Activated T-cell treated with anti-CD3 and anti-CD28 coated beads, Interleukin-2, amount 50 U/mL, for 4 hours (primary cell): ENCODE measurements at places on chromosomes 2 and 18.

DNA sequence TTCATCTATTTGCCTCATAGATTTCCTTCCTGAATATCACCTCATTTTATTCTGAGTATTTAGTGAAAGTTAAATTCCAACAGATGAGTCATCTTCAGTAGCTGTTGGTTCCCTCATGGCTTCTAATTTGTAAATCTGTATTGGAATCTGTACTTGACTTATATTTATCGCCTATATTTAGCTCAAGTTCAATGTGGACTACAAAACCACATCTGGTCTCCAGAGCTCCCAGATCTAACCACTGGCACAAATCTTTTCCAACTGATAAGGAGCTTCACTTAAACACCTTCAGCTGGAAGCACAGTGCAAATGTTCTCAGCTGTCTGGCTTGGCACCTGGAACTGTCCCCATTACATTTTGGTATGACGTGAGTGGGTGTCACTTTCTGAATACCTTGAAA is 82.8 kb upstream of the DSEL start:
- no peak for DNase-seq

- no peak for DNase-seq
Observed at GRCh38 chr2:233354971-233355574, 779 bp downstream of the DGKD start.

DNA sequence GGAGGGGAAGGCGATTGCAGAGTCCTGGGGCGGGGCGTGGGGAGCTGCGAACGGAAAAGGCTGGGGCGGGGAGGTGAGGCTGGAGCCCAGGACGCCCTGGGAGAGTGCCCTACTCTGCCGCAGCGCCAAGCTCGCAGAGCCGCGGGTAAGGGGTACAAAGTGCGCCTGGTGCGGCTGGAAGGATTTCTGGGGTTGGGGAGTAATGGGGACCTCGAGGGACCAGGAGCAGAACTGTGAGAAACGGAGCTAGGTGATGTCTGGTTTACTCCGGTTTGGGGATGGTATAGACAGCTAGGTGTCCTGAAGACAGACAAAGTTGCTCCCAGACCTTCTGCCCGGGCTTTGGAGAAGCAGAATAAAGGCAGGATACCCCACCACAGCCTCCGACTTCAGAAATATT is 718 bp upstream of the NXPH2 start:
- DNase-seq = no peak

- DNase-seq = no peak
Observed at GRCh38 chr18:76866666-76867065, 44.3 kb downstream of the ZNF236 start.

DNA sequence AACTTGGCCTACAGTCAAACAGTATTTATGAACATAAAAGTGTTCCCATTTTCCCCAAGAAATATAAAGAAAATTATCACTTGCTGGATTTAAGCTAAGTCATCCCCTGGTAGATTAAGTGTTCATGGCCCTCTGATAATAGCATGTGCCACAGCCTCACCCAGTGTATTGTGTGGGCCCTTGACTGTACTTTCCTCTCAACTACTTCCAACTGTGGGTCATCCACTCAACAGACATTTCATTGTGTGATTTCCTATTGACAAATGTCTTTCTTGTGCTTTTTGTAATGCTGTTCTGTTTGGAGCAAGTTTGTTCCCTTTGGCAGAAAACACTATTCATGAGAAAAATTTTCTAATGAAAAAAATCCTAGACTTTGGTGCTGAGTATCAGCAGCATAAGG is 48.4 kb upstream of the TMEM17 start:
- no peak for DNase-seq

- DNase-seq = no peak
Observed at GRCh38 chr18:70044632-70045031, 97.0 kb upstream of the CD226 start.

DNA sequence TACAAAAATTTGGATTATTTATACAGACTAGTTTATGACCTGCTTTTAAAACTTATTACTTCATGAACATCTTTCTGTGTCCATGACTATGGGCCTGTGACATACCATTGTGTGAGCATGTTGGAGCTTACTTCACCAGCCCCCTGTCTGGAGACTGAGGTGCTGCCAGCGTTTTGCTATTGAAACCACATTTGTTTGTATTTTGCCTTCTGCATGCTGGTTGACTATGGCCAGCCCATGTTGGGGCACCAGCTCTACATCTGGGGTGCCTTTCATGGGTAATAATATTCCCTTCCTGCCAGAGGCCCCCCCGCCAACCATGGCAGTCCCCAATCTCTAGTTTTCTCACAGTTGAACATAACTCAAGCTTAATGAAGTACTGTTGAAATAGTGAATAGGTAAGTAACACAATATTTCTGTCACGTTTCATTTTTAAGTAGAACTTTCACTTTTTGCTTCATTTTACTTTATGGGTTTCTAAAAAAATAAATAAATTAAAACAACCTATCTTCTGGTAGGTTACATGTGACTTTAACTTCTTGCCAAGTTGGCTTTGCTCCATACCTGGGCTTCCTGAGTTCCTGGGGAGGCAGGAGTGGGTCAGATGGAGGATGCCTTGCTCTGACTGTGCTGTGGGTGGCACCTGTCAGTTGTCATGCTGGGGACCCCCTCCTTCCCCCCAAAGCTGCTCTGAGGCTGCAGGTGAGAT is 63.9 kb downstream of the DGKD start:
- DNase-seq = no peak

DNA sequence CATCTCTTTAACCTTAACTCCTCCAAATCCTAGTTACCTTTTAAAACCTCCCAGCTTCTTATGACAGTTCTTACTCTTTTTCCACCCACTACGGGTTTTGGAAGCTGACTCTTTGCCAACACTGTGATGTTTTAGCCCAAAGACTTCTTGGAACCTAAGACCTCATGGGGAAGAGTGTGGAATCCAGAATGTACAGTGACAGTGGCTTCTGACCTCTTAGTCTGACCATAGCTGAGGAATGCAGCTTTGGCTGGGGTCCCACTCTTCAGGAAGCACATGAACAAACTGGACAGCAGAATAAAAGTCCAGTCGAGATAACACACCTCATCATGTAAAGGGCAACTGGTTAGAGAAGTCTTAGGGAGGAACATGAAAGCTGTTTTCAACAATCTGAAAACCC is 161.1 kb upstream of the PKDCC start:
- DNase-seq = no peak

- DNase-seq = no peak
Observed at GRCh38 chr18:8607776-8608742, 1.2 kb upstream of the RAB12 start.

GRCh38 chr18:55920063-55920462 is 332.1 kb upstream of the TCF4 start:
- no peak for DNase-seq

DNA sequence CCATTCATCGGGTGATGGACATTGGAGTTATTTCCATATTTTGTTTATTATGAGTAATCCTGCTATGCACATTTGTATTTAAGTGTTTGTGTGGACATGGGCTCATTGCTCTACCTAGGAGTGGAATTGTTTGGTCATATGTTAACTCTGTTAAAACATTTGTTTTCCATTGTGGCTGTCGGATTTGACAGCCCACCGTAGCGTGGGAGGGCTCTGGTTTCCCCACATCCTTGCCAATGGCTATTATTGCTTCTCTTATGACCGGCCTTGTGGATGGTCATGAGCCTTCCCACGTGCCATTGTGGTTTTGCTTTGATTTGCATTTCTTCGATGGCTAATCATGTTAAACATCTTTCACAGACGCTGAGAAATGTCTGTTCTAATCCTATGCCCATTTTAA is 92.0 kb downstream of the ZNF236 start:
- DNase-seq = no peak

GRCh38 chr2:28665041-28665704 is 86.5 kb upstream of the PPP1CB start:
- no peak for DNase-seq

DNA sequence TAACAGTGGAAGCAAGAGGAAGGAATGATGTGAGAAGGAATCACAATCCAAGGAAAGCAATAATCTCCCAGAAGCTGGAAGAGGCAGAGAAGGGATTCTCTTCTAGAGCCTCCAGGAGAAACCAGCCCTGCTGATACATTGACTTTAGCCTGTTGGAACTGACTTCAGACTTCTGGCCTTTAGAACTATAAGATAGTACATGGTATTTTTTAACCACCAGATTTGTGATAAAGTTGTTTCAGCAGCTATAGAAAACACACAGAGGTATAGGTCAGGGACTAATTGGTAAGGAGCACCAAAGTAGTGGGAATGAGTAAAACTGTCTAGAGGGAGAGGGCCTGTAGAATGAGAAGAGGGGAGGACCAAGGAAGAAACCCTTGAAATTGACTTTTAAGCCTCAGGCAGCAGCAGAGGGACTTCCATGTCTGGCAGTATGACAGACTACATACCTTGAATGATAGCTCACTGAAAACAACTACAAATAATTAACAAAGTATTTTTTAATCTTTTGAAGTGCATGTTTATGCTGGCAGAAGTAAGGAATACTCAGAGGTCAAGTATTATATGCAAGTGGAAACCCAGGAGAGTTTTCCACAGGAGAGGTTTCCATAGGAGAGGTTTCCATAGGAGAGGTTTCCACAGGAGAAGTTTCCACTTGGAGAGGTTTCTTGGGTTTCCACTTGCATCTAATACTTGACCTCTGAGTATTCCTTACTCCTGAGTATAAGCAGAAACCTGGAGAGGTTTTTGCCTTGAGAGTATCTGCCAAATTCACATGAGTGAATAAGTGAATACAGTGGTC is 33.8 kb upstream of the TMEM17 start:
- DNase-seq = no peak

- no peak for DNase-seq
Observed at GRCh38 chr18:42404151-42404550, 449.1 kb downstream of the PIK3C3 start.

DNA sequence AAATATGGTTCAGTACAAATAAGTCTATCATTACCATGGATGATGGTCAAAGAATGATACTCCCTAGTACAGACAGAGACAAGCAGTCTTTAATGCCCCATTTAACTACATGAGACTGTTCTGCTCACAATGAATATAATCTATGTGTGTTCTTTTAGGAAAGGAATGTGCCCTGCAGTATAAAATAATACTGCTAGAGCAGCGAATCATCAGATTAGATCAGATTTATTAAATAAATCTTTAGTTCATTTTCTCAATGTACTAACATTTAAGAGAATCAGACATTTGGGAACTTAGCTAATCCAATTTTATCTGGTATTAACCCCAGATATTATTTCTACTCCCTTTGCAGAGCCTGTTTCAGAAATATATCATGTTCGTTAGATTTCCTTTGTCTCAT is 272.0 kb upstream of the GCFC2 start:
- DNase-seq = no peak

GRCh38 chr2:140882671-140883620 is 1247.9 kb downstream of the LRP1B start:
- no peak for DNase-seq

DNA sequence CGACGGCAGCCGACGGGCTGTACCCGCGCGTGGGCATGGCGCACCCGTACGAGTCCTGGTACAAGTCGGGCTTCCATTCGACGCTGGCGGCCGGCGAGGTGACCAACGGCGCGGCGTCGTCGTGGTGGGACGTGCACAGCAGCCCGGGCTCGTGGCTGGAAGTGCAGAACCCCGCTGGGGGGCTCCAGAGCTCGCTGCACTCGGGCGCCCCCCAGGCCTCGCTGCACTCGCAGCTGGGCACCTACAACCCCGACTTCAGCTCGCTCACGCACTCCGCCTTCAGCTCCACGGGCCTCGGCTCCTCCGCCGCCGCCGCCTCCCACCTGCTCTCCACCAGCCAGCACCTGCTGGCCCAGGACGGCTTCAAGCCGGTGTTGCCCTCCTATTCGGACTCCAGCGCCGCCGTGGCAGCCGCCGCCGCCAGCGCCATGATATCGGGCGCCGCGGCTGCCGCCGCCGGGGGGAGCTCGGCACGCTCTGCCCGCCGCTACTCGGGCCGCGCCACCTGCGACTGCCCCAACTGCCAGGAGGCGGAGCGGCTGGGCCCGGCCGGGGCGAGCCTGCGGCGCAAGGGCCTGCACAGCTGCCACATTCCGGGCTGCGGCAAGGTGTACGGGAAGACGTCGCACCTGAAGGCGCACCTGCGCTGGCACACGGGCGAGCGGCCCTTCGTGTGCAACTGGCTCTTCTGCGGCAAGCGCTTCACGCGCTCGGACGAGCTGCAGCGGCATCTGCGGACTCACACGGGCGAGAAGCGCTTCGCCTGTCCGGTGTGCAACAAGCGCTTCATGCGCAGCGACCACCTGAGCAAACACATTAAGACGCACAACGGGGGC is 2.0 kb downstream of the SP9 start:
- DNase-seq = no peak

GRCh38 chr2:28393114-28393836 is 617 bp downstream of the FOSL2 start:
- peak; percentile 56 for DNase-seq

DNA sequence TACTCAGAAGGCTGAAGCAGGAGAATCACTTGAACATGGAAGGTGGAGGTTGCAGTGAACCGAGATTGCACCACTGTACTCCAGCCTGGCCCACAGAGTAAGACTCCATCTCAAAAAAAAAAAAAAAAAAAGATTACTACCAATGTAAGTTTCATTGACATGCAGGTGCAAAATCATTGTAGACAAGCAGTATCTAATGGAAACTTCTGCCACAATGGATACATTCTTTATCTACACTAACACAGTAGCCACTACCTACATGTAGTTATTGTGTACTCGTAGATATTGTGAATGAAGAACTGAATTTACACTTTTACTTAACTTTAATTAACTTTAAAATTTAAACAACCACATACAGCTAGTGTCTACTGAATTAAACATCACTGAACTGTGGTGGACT is 10.6 kb downstream of the PPP3R1 start:
- no peak for DNase-seq

DNA sequence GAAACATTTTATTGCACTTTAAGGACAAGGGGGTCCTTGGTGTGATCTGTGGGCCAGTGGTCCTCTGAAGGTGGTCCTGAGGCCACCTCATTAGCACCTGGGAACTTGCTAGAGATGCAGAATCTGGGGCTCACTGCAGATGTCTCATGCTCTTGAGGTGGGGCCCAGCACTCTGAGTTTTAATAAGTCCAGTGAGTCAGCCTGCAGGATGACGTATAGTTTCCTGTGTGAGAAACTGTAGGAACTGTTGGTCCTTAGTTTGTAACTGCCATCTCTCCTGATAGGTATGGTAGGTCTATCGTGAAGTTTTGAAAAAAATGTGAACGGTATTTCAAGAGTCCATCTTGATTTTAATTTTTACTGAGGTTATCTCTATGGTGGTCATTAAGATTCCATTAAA is 2.8 kb downstream of the TRPM8 start:
- DNase-seq = no peak

- DNase-seq = no peak
Observed at GRCh38 chr18:53148123-53148522, 808.1 kb downstream of the DCC start.

- DNase-seq = no peak
Observed at GRCh38 chr2:236015171-236015570, 153.0 kb downstream of the GBX2 start.

- no peak for DNase-seq
Observed at GRCh38 chr2:74009577-74009976, 24.9 kb downstream of the TET3 start.

DNA sequence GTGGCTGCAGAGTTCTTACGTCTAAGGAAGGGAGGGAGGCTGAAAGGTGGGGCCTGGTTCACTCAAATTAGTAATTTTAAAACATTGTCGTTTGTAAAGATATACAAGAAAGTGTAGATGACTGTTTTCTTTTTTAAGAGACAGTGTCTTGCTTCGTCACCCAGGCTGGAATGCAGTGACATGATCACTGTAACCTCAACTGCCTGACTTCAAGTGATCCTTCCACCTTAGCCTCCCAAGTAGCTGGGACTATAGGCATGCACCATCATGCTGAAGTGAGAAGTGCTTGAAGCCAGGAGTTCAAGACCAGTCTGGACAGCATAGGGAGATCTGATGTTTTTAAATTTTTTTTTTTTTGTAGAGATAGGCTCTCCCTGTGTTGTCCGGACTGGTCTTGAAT is 52.9 kb downstream of the HNRNPLL start:
- DNase-seq = no peak
